ENCODE measurements at places on chromosomes 5 and 9.

DNA sequence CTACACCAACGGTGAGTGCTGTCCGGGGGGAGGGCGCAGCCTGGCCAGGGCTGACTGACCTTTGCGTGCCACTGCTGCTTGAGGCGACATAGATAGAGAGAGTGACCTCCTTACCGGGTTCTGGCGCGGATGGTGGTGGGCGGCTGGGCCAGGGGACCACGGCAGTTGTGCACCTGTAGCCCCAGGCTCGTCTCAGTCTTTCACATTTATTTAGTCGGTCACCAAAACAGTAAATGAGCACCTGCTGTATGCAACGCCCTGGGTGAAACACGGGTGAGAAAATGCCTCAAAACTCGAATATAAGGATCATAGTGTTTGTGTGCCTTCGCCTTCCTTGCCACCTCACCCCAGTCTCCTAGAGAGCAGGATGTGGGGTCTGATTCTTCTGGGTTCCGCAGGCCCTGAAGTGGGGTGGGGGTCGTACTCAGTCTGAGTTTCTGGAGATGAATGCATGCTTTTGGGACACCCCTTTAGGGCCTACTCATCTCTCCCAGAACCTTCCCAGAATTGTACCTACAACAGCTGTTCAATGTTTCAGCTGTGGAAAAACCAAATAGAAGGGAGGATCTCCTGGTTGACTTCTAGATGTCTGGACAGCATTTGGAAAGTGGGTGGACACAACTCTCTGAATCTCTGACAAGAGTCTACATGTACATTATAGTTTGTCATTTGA, 714 bp downstream of the SEC24A start:
- DNase-seq, result no peak

GRCh38 chr5:74127381-74128320, 501.7 kb downstream of the ARHGEF28 start:
- no peak for DNase-seq

DNA sequence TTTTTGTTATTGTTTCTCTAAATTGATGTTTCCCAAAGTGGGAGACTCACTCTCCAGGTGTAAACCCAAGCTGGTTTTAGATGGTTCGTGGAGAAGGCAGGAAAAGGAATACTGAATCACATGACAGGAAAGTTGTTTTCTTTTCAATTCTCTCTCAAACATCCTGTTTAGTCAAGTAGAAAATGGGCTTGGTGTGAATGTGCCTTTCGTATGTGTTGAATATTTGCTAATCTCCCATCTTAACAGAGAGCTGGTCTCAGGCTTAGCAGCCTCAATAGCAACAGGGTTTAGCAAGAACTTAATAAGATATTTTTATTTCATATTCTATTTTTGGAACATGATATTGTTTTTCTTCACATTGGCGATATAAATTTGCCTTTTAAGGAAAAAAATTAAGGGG, 119.7 kb downstream of the INSYN2B start:
- no peak for DNase-seq

DNA sequence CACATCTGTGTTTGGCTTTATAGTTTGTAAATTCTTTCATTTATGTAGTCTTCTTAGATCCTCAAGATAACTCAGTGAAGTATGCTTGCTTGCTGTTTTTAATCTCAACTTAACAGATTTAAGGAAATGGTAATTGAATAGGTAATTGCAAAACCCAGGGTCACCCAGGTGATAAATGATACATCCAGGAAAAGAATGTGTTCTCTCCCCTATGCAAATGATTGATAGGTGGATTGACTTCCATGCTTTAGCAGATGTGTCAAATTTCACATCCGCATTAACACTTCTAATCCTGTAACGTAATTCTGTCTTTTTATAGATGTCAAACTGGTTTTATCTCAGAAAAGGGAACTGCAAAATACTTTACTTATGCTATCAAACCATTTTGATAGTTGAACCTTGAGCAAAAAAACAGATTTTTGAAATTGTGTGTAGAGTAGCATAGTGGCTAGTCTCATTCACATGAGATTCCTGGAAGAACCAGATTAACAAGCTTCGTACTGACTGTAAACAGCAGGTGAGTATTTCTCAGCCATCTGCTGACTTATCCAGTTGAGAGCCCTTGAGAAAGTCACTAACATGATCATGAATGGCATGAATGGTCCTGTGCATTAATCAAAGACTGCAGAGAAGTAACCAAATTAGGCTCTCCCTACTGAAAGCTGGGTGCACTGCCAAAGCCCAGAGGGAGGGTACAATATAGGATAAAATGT, 86.7 kb upstream of the PAM start:
- DNase-seq, result no peak

DNA sequence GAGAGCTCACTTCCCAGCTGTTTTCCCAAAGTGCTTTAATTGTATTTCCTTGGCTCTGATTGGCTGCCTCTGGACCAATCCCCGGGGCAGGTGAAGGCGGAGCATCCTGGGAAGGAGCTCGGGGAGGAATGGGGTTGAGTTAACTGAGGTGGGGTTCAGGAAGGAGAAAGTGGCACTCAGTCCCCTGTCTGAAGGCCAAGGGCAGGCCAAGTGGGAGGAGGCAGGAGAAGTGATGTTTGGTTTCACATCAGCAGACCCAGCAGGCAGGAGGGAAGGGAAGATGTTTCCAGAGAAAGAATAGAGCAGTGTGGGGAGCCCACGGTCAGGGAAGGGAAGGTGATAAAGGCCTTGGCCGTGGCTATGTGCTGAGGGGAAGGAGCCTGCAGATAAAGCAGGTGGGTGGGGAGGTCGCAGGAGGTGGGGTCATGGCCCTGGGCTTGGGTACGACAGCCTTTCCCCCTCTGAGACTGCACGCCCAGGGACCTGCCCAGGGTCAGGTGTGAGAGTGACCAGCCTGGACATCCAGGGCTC, 3.1 kb downstream of the TSPAN17 start:
- DNase-seq, result no peak

- no peak for DNase-seq
These were observed 98.1 kb upstream of the ERBIN start for GRCh38 chr5:65828022-65828896.

- DNase-seq, result no peak
These were observed 27.1 kb downstream of the NANS start for GRCh38 chr9:98083566-98084183.

DNA sequence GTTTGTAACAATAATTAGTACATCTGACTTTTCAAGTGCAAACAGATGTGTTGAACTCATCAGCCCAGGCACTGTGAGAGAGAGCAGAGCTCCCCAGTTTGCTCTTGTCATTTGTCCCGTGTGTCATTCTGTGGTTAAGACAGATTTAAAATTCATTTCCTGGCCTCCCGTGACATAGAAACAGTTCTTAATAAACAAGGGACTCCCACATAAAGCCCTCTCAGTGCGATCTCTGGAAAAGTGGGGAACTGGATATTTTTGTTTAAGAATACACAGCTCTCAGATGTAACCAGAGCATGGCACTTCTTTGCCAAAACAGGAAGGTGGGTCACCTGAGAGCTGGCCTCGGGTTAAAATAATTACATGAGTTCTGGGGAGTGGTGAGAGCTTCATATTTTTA, 58.6 kb downstream of the PRKACG start:
- DNase-seq, result no peak

All from NK-92 treated with Interleukin-12 subunit alpha and Interleukin-12 subunit beta, amount 100 ng/mL, for 24 hours (cell line).